Fibroblast of the aortic adventitia (primary cell): ENCODE measurements at places on chromosomes 2 and 18. TPM values are rescaled to one million over a fixed set of nuclear protein-coding genes. Genes with fewer than 3 reads are reported as not detected.

DNA sequence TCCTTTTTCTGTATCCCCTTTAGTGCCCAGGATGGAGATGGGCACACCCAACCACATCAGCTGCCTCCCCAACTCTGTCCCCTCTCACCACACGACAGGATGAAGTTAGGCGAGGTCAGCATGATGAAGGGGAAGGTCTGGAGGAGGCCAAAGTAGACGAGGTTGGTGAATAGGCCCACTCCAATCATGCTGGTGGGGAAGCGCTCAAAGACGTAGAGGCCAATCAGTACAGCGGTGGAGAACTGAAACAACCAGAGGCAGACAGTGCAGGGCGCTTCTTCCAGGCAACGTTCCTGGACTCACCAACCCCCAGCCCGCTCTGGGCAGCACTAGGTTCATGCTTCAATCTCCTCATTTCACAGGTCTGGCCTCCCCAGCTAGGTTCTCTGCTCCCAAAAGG, 2.9 kb downstream of the TEX261 start:
- DNase-seq: no peak

DNA sequence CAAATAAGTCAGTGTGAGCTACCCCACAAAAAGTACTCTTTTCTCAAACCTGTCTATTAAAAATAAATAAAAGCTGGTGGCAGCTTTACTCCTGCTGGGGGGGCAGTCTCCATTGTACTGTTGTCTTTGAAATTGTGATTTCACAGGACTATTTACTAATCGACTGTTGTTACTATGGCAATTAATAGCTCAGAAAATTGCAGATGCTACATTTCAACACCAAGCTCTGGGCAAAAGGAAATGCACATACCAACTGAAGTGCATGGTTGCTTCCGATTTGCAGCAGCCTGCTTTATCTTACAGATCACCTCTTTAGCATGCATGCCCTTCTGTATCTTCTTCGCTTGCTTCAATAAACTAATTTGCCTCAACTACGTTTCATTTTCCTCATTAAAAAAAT, 117.6 kb upstream of the DAPL1 start:
- DNase-seq: no peak

The SLC5A7 gene
- total RNA-seq: not detected in 2 replicates

The FSHR gene
- not detected in 2 replicates for total RNA-seq
